ENCODE measurements at places on chromosomes 11 and 22. TPM values are rescaled to one million over a fixed set of nuclear protein-coding genes. Genes with fewer than 3 reads are reported as not detected.

Gene BTBD18
- total RNA-seq, result not detected

Gene DCHS1
- 58.5 TPM for total RNA-seq

Gene CCDC81
- 2.5 TPM for total RNA-seq

Gene LDLRAD3
- 36.4 TPM for total RNA-seq

Gene PPFIBP2
- total RNA-seq, result 15.5 TPM

Gene ARHGAP1
- 17.9 TPM for total RNA-seq

Gene KDM4E
- not detected for total RNA-seq

Gene SMC1B
- total RNA-seq, result not detected

Gene HPS5
- 76.0 TPM for total RNA-seq
